Activated T-helper 1 cell treated with anti-CD3 and anti-CD28 coated beads, Interleukin-12 subunit alpha, Interleukin-12 subunit beta, Interleukin-2, Interleukin-4 antibody, amounts not matched to agents 30 ng/mL and 10 ng/mL and 1 ng/mL, durations not matched to agents 14 hours and 24 hours and 36 hours (primary cell): ENCODE measurements at places on chromosomes 12 and 14. TPM values are rescaled to one million over a fixed set of nuclear protein-coding genes. Genes with fewer than 3 reads are reported as not detected.

DNA sequence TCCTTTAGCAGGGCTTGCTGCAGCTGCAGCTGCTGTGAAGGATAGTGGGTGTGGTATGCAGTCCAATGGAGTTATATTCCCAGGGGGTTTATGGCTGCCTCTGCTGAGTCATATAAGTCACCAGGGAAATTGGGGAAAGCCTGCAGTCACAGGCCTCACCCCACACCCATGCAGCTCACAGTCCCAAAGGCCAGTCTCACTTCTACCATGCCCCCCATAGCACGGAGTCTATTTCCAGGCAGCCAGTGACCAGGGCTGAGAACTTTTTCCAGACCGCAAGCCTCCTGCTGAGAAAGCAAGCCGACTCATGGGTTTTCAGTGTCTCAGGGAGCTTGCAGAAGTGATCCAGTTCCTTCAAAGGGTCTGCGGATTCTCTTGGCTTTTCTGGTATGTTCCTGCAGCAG is 322.4 kb upstream of the CLEC14A start:
- no peaks in the 10 kb centered on the region for H3K27me3 ChIP-seq
- no peaks in the 10 kb centered on the region for H3K4me1 ChIP-seq
- no peak overlapping the region for H3K4me3 ChIP-seq
- DNase-seq, result no peak

- H3K4me1 ChIP-seq, result no peaks in the 10 kb centered on the region
- no peak for DNase-seq
- no peak overlapping the region for H3K4me3 ChIP-seq
- H3K27ac ChIP-seq, result no peak overlapping the region
These were observed 303.5 kb upstream of the NPAS3 start for GRCh38 chr14:32635061-32635719.

GRCh38 chr12:114316076-114316475 is 89.9 kb downstream of the TBX5 start:
- no peaks in the 10 kb centered on the region for H3K4me1 ChIP-seq
- no peak overlapping the region for H3K4me3 ChIP-seq
- no peak overlapping the region for H3K27ac ChIP-seq

DNA sequence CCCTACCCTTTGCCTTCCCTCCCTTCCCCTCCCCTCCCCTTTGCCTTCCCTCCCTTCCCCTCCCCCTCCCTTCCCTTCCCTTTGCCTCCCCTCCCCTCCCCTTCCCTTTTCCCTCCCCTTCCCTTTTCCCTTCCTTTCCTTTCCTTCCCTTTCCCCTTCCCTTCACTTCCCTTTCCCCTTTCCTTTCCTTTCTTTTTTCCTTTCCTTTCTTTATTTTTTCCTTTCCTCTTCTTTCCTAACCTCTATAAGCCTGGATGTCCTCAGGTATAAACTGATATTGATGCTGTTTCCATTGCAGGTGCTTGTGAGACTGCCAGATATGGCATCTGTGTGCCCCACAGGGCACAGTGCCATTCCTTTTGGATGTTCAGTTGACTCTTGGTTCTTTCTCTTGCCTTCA is 163.2 kb downstream of the ESRRB start:
- no peak overlapping the region for H3K27ac ChIP-seq
- peaks cover 6% of the 10 kb centered on the region for H3K27me3 ChIP-seq
- no peaks in the 10 kb centered on the region for H3K36me3 ChIP-seq

GRCh38 chr12:58254463-58255100 is 313.2 kb downstream of the ATP23 start:
- peaks cover 2% of the 10 kb centered on the region for H3K27me3 ChIP-seq
- H3K4me3 ChIP-seq, result no peak overlapping the region
- no peak for DNase-seq
- H3K27ac ChIP-seq, result no peak overlapping the region

DNA sequence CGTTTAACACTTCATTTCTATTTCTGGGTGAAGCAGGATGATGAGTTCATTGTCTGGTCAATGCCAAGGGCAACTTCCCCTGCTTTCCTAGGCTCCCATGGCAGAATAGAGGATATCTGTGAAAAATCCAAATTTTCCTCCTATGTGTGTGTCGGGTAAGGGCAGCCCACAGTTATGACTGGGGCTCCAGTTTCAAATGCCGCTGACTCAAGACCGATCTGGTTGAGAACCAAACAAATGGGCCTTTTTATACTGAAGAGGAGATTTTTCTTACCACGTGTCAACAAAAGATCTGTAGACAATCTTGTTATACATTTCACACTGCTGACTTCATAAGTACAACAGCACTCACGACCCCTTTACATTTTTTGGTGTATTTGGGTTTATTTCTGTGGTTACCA is 120.8 kb downstream of the CHST11 start:
- H3K27me3 ChIP-seq, result no peaks in the 10 kb centered on the region
- no peak for DNase-seq
- H3K4me1 ChIP-seq, result peaks cover 71% of the 10 kb centered on the region
- peak overlapping the region; percentile 26 for H3K27ac ChIP-seq

- no peak overlapping the region for H3K4me3 ChIP-seq
- peaks cover 34% of the 10 kb centered on the region for H3K27me3 ChIP-seq
- peaks cover 10% of the 10 kb centered on the region for H3K4me1 ChIP-seq
- DNase-seq, result no peak
These were observed 4.6 kb downstream of the PAWR start for GRCh38 chr12:79686171-79686570.

- no peak for DNase-seq
- H3K36me3 ChIP-seq, result peaks cover 18% of the 10 kb centered on the region
- no peak overlapping the region for H3K4me3 ChIP-seq
- H3K27me3 ChIP-seq, result no peaks in the 10 kb centered on the region
These were observed 39.5 kb downstream of the TPCN1 start for GRCh38 chr12:113260636-113261300.

DNA sequence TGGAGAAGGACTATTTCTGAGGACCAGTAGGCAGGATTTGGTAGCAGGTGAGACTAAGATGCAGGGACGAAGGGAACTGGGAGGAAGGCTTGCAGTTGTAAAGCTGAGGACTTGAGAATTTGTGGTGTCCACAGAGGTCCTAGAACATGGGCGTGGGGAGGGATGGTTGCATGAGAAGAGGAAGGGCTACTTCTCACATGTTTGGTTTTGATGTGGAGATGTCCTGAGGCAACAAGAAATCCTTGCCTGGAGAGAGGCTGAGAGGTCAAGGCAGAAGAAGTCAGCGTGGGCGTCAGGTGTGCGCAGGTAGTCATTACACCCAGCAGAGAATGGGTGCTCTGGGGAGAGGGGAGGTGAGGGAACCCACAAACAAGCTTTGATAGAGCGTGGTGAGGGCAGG is 5.7 kb upstream of the RABGGTA start:
- H3K27me3 ChIP-seq, result no peaks in the 10 kb centered on the region
- peaks cover 6% of the 10 kb centered on the region for H3K36me3 ChIP-seq
- no peak for DNase-seq

DNA sequence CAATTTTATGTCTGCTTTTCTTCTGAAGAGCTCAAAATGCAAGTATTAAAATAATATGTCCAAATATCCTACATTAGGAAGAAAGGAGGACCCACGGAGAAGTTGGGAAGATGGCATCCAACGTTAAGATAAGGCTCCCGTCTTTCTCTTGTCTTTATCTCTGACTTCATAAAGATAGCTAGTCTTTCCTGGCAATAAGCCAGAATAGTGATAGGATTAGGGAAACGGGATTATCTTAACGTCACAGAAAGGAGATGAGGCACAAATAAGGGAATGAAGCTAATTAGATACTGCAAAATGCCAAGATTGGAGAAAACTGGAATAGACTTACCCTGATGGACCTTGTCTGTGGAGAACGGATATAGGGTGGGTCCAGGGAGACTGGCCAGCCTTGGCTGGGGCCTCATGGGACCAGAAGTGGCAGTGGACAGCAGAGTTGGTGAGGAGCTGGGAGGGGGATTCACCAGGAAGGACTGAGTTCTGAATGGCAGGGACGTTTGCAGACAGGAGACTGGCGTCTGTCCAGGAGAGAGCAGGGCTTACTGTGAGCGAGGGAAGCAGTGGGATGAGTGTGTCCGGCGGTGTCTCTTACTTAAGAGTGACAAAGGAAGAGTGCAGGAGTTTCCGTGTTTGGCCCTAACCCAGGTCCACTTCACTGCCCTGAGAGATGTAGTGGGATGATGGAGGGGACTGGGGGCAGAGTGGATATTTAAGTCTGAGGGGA is 119.9 kb downstream of the CACNA1C start:
- H3K4me3 ChIP-seq, result no peak overlapping the region
- H3K4me1 ChIP-seq, result no peaks in the 10 kb centered on the region
- peaks cover 12% of the 10 kb centered on the region for H3K27me3 ChIP-seq

GRCh38 chr12:91326058-91327027 is 143.7 kb upstream of the DCN start:
- no peaks in the 10 kb centered on the region for H3K36me3 ChIP-seq
- H3K4me3 ChIP-seq, result no peak overlapping the region
- no peak overlapping the region for H3K27ac ChIP-seq
- DNase-seq, result peak; percentile 3

DNA sequence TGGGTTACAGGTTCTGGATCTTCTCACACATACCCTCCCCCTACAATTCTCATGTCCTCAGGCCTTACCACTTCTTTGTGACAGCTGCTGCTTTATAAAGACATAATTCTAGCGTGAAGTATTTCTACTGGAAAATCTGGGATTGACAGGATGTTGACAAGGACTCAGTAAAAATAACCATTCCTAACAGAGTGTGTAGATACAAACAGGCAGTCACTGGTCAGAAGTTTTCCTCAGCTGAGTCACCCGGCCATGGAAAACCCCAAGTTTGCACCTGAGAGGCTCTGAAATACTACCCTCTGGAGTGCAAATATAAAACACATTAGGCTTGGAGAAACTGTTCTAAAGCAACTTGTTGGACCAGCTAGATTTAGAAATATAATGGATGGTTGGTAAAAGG is 54.4 kb downstream of the SPPL3 start:
- peaks cover 47% of the 10 kb centered on the region for H3K4me1 ChIP-seq
- H3K4me3 ChIP-seq, result no peak overlapping the region

DNA sequence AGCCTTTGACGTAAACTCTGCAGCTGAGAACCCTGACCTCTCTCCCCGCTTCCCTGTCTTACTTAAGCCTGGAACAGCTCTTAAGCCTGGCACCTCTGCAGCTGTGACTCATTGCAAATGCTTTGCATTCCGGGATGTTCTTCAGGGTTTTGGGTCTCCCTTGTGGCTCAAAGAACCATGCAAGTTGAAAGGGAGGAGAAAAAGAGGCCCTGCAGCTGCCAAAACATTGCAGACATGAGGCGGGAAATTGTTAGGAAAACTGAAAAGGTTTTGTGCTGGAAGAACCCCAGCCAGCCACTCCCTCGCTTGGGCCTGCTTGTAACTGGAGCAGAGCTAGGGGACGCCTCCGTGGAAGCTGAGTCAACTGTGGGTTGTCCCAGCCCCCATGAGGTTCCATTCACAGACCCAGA is 60.2 kb upstream of the FERMT2 start:
- DNase-seq, result no peak
- H3K27ac ChIP-seq, result no peak overlapping the region
- H3K4me1 ChIP-seq, result peaks cover 13% of the 10 kb centered on the region
- peaks cover 5% of the 10 kb centered on the region for H3K36me3 ChIP-seq

DNA sequence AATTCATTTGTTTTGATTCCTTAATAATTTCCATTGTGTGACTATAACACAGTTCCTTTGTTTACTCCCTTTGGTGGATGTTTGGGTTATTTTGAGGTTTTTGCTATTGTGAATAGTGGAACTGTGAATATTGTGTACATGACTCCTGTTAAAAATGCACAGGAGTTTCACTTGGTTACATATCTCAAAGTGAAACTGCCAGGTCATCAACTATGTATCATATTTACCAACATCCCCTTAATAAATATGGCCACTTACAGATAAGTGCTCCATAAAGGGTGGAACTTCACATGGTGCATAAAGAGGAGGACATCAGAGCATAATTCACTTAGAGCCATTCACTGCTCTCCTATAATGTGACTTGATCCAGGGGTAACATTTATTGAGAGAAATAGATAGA is 328.9 kb downstream of the SEC23A start:
- H3K27me3 ChIP-seq, result no peaks in the 10 kb centered on the region
- H3K4me3 ChIP-seq, result no peak overlapping the region
- H3K27ac ChIP-seq, result no peak overlapping the region
- no peak for DNase-seq

GRCh38 chr12:115380546-115381120 is 696.7 kb upstream of the TBX3 start:
- H3K27me3 ChIP-seq, result peaks cover 8% of the 10 kb centered on the region
- no peak for DNase-seq
- peaks cover under 1% of the 10 kb centered on the region for H3K4me1 ChIP-seq
- no peak overlapping the region for H3K4me3 ChIP-seq
- no peaks in the 10 kb centered on the region for H3K36me3 ChIP-seq
- H3K27ac ChIP-seq, result no peak overlapping the region

GRCh38 chr12:89551747-89552146 is 25.9 kb upstream of the POC1B start:
- H3K36me3 ChIP-seq, result no peaks in the 10 kb centered on the region
- no peak overlapping the region for H3K4me3 ChIP-seq
- no peaks in the 10 kb centered on the region for H3K4me1 ChIP-seq

DNA sequence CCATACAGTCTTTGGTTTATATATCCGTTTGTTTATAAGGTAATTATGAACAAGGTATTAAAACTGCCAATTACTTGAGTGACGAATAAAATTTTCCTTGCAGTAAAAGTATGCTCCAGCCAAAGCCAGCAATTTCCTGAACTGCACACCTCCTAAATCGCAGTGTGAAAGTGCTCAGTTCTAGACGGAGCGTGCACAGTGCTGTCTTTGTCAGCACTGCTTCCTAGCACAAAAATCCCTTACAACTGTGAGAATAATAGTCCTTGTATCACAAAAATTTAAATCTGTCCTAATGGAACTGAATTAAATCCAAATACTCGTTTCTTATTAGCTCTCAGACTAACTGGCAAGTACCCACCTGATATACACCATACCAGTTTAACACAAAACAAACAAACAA is 26.3 kb downstream of the LRIG3 start:
- H3K4me3 ChIP-seq, result no peak overlapping the region
- H3K27me3 ChIP-seq, result no peaks in the 10 kb centered on the region
- H3K27ac ChIP-seq, result no peak overlapping the region
- DNase-seq, result no peak
- H3K4me1 ChIP-seq, result no peaks in the 10 kb centered on the region
- no peaks in the 10 kb centered on the region for H3K36me3 ChIP-seq

GRCh38 chr14:68293404-68293803 is 473.8 kb downstream of the RAD51B start:
- peaks cover 2% of the 10 kb centered on the region for H3K27me3 ChIP-seq
- no peak overlapping the region for H3K4me3 ChIP-seq
- peaks cover 7% of the 10 kb centered on the region for H3K36me3 ChIP-seq
- peaks cover 28% of the 10 kb centered on the region for H3K4me1 ChIP-seq

Gene TRIM9
- total RNA-seq, result 0.31 TPM in 1 of 2 replicates, not detected in the other

Gene SERPINA10
- total RNA-seq, result not detected in 2 replicates

Gene IFNG-AS1
- total RNA-seq, result 0.41 and 0.83 TPM in 2 replicates
